Skin of body (tissue), 3 donors: ENCODE measurements at places on chromosomes 5 and 9.

GRCh38 chr9:89375191-89375760, 57.0 kb downstream of the SECISBP2 start:
- DNase-seq = no peak

DNA sequence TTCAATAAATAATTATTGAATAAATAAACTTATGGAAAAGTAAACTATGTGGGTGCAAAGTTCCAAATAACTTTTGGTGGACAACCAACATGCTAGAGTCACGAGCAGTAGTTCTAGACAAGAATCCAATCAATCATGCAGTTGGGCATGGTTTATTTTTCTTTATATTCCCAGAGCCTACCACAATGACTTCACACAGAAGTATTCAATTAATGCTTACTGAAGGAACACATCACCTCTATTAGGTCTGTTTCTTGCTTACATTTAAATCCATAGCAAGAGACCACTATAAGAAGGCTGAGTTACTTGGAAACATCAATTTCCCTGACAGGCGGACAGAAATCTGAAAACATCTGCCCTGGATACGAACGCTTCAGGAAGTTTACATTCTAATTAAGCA, 214.2 kb downstream of the TMEM232 start:
- DNase-seq = no peak

- no peak for DNase-seq
These were observed 351 bp downstream of the TRIO start for GRCh38 chr5:14143546-14143840.

DNA sequence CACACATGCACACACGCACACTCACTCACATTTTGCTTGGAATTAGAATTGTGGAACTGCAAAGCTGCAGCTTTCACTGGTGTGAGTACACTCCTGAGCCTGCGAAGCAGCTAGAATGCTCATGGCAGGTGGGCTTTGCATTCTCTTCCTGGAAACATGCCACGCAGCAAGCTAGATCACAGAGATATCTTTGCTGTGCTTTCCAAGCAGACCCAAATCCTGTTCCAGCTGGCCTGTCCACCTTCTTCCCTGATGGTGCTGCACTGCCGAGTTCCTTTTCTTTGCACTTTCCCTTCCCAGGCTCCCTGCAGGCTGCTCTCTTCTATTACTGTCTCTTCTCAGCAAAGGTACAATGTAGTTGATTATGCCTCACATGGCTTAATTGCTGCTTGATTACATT, 92.7 kb upstream of the CKMT2 start:
- DNase-seq = peak; percentile 40

- DNase-seq = peak; percentile 57
These were observed 217.4 kb upstream of the ADAMTSL1 start for GRCh38 chr9:18256568-18256967.

DNA sequence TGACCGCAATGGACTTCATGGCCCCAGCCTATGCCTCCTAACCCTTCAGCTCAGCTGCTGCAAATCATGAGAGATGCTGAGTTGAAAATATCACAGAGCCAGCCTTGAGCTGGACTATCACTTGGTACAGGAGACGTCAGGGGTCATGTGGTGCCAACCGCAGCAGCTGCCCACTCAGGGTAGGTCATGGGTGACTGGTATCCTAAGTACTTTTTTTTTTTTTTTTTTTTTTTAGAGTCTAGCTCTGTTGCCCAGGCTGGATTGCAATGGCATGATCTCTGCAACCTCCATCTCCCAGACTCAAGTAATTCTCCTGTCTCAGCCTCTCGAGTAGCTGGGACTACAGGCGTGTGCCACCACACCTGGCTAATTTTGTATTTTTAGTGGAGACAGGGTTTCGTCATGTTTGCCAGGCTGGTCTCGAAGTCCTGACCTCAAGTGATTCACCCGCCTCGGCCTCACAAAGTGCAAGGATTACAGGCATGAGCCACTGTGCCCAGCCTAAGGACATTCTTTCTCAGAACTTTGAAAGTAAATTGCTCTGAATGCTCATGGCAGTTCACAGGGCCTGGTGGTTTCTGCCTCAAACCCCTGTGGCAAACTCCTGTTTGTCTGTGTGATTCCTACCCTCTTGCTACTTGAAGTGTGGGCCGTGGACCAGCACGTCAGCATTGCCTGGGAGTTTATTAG, 21.3 kb downstream of the WWC1 start:
- no peak for DNase-seq

GRCh38 chr9:99762470-99762869, 59.2 kb upstream of the NR4A3 start:
- no peak for DNase-seq

DNA sequence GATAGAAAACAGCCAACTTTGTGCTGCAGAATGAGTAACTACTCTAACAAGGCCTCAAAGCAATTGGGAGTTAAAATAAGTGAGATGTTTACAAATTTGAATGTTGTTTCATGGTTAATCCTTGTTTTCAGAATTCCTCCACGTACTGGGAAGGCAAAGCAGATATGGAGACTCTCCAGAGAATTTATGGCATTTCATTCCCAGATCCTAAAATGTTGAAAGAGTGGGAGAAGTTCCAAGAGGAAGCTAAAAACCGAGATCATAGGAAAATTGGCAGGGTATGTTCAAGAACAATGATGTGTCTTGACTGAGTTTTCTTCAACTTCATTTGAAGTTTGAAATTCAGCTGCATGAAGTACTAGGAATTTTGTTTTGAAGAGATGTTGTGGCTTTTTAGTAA, 16.4 kb downstream of the TARS1 start:
- no peak for DNase-seq

DNA sequence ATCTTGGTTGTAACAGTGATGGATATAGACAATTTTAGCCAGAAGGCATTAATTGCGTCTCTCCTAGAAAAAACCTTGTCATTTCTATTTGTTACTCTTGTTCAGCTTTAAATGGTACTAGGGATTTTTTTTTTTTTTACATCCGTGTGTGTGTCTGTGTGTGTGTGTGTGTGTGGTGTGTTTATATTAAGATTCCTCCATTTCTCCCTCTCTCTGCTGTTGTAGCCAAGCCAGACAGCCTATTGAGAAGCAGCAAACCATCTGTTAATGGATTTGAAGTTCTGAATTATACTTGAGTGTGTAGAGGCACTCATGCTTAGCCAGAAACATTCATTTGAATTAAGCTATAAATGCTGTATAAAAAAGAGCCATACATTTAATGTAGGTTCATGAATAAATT, 72.3 kb downstream of the SLF1 start:
- no peak for DNase-seq

DNA sequence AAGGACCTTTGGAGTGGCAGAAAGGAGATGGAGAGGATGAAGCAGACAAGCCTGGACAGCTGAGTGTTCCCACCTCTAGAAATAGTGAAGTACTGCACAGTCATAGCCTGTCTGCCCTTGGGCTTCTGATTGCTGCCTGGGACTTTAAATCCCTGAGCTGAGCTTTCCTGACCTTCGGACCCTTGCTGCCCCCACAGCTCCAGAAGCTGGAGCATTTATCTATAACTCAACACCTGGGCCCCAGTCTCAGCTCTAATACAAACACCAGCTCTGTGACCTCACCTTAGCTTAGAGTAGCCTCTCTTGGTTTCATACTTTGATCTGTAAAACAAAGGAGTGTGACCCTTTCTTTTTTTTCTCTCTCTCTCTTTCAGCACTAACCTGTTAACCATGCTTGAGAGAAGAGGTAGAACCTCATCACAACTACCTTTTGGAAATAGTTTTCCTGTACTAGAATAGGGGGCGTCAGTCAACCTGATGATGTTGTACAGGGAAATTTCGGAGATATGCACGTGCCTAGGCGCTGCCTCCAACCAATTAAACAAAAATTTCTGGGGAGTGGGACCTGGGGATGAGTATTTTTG, 25.4 kb upstream of the ELL2 start:
- DNase-seq = no peak

- DNase-seq = no peak
These were observed 761 bp downstream of the REEP2 start for GRCh38 chr5:138439477-138440158.

DNA sequence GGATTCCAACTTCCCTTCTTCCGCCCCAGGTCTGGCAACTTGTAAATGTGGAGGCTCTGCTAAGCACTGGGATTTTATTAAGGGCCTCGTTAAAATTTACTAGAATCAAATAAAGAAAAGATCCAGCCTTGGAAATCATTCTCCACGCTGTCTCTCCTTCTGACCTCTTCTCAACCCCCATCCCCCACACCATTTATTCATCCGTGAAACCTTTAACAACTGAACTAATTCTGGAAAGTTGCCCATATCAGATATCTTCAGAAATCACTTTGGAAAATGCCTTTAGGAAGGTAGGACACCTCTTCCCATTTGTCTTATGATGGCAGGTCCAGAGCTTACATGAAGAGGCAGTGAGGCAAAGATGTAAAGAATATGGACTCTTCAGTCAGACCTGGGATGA, 288.5 kb downstream of the SLIT3 start:
- DNase-seq = no peak
